ENCODE measurements at places on chromosomes 7 and 10. TPM values are rescaled to one million over a fixed set of nuclear protein-coding genes. Genes with fewer than 3 reads are reported as not detected.

DNA sequence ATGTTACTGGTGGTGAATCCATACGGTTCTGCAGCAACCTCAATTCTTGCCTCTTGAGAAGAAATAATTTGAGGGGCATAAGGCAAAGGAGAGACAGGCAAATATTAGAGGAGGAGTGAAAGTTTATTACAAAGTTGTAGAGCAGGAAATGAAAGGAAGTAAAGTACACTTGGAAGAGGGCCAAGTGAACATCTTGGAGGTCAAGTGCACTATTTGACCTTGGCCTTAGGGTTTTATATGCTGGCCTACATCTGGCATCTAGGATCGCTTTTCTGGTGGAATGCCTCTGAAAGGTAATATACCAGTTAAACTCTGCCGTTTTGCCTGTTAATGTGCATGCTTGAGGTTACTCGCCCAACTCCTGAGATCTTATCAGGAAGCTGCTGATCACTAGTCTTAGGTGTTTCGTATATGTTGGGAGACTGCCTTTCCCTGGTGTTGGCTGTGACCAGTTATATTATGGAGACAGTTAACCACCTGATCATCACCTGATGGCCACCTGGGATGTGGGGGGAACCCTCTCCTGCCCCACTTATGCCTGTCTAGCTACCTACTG, 66.1 kb upstream of the CYP2C18 start:
- DNase-seq: no peak

The SPACDR gene
- total RNA-seq: 0.39 TPM

The BUD23 gene
- 91.9 TPM for total RNA-seq

The HOXA11 gene
- not detected for total RNA-seq

The CACNB2 gene
- total RNA-seq: 4.4 TPM

DNA sequence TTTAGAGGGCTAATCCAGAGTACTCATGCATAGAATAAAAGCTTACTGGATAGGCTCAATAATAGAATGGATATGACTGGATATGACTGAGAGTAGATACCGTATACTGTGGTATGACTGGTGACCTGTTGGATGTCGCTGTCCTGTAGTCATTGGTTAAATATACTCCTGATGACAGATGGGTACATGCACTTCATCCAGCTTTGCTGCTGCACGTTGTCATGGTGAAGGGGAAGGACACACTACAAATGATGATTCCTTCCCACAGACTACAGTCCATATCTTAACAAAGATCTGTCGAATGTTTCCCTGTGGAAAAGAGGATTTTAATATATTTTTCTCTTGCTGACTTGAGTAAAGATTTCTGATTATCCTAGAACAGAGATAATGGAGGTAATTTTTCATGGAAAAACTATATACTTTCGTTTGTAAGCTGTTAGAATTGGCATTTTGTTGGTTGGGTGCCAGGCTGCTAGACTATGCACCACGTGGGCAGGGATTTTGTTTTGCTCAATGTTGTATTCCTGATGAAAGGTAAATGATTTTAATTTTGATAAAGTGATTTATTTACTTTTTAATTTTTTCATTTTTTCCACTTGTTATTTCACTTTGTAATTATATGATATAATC, 97.3 kb downstream of the PPP1R9A start:
- no peak for DNase-seq

- no peak for DNase-seq
Measured at GRCh38 chr10:24901686-24902399, 50.6 kb downstream of the PRTFDC1 start.

DNA sequence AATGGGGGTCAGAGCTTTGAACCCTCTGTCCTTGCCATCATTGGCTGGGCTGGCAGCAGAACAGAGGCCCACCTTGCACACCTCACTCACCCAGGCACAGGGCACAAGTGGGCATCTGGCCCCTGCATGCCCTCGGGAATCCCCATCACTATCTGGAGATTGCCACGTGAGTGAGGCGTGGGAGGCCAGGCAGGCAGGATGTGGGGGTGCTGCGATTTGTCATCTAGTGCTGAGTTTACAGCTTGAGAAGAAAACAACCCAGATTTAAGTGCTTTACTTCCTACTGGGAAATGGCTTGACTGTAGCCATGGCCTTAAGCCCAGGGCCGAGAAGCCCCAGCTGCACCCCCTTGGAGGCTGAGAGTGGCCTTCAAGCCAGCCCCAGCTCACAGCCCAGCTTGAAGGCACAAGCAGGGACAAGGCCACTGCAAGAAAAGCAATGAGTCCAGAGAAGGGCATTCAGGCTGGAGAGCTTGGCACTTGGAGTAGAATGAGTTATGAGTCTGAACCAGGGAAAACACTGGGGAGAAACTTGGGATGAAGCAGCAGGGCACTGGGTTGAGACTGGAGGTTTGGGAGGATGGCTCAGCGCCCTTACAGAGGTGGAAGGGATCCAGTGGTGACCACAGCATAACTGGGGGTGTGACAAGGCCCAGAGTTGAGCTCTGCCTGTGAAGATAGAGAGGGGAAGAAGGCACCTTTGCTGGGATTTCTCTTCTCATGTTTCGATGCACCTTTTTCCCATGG, 123.0 kb downstream of the CXCL12 start:
- DNase-seq: no peak

The SCART1 gene
- total RNA-seq: 1.1 TPM

DNA sequence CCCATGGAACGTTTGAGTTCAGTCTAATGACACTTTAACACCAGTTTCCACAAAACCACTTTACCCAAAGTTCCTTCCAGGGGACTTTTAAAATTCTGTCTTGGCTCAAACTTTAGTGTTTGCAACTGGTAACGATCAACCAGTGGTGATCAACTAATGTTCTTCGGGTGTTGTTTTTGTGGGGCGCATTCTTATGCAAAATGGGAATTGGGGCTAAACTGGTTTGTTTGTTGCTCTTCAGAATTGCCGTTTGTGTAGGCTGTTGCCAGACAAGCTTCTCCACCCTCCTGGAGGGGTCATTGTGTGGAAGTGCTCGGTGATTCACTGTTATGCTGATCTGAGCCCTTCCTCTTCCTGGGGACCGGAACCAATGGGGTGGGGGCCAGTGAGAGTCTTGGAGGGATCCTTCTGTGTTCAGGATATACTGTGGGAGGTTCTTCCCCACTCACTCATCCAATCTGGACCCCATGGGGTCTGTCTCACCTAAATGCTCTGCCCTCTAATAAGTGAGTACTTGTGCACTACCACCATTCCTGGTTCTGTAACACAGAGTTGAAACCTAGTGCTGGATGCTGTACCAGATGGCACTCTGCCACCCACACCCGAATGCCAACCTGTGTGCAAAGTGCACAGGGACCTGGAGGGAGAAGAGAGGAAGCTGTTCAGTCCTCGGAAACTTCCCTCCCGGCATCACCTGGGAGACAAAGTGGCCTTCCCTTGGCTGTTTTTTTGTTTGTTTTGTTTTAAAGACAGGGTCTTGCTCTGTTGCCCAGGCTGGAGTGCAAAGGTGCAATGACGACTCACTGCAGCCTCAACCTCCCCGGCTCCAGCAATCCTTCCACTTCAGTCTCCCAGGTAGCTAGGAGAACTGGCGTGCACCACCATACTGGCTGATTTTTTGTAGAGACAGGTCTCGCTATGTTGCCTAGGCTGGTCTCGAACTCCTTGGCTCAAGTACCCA, 2.1 kb downstream of the NFE2L3 start:
- peak; percentile 67 for DNase-seq

- DNase-seq: no peak
Measured at GRCh38 chr10:1473874-1474273, 263.5 kb downstream of the ADARB2 start.

DNA sequence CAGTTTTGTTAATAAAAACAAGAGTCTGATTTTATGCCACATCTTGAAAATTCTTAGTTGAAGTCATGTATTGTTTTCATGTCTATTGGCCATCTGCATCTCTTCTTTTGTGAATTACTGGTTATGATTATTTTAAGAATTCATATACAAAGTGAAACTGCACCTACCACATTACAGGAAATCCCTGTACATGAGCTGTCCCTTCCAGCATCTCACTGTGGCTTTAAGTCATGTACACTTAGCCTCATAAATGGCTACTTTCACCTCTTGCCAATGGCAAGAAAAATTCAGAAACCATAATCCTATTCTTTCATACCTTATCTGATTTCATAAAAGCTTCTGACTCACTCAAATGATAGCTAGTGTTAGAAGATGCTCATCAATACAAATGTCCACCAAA, 48.6 kb downstream of the CRTAC1 start:
- no peak for DNase-seq

GRCh38 chr7:78346827-78347226, 548.3 kb downstream of the PHTF2 start:
- no peak for DNase-seq

DNA sequence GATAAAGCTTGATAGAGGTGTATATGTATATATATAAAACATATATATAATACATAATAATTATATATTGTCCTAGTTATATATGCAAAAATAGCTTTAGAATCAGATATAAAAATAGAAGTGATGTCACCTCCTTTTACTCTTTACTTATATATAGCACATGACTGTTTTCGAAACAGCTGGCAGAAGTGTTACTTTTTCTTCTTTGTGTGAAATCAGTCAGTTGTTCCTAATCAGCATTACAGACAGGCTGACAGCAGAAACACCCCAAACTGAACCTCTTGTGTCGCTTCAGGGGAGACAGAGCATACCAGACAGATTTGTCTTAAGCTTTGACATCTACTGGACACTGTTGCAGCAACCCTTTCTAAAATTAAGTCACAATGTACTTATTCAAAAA, 684.9 kb upstream of the CELF2 start:
- DNase-seq: no peak

- DNase-seq: no peak
Measured at GRCh38 chr10:72855790-72856189, 37.7 kb upstream of the OIT3 start.

Data from WTC11 (cell line).